Ovary (tissue), 10 donors: ENCODE measurements at places on chromosomes 16 and 17. TPM values are rescaled to one million over a fixed set of nuclear protein-coding genes. Genes with fewer than 3 reads are reported as not detected.
A peak's percentile ranks its signal among the peaks of the same experiment; 100 is the strongest.

Gene UTP4
- 43.6 TPM for total RNA-seq

Gene SP6
- total RNA-seq, result 1.0 TPM

Gene ZSCAN10
- not detected for total RNA-seq

DNA sequence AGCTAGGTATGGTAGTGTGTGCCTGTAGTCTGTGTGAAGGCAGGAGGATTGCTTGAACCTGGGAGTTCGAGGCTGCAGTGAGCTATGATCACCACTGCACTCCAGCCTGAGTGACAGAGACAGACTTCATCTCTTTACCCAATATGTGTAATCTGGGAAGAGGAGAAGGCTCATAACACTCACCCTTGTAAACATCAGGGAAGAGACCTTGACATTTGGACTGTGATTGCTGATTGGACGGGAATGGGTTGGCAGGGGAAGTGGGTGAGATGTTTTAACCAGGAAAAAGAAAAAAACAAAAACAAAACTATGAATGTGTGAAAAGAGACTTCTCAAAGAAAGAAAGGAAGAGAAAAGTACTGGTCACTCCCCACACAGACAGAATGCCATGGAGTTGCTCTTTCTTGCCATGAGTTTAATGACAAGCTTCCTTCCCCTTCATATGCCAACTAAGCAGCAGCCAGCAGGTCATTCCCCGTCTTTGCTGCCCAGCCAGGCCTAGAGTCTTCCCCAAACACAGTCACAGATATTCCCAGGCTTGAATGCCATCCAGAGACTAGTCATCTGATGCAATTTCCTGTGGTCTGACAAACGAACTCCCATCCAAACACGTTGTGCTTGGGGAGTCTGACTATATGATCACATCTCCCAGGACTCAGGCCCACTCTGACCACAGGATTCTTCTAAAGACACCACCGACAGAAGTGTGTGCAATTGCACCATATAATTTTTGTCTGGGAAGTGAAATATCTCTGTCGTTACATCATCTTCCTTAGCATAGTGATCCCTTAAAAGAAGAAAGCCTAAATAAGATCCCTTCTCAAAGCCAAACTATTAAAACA, 3.6 kb upstream of the XAF1 start:
- DNase-seq, result peak; percentile 75

GRCh38 chr16:13999071-13999894, 71.8 kb upstream of the MRTFB start:
- no peak for DNase-seq

DNA sequence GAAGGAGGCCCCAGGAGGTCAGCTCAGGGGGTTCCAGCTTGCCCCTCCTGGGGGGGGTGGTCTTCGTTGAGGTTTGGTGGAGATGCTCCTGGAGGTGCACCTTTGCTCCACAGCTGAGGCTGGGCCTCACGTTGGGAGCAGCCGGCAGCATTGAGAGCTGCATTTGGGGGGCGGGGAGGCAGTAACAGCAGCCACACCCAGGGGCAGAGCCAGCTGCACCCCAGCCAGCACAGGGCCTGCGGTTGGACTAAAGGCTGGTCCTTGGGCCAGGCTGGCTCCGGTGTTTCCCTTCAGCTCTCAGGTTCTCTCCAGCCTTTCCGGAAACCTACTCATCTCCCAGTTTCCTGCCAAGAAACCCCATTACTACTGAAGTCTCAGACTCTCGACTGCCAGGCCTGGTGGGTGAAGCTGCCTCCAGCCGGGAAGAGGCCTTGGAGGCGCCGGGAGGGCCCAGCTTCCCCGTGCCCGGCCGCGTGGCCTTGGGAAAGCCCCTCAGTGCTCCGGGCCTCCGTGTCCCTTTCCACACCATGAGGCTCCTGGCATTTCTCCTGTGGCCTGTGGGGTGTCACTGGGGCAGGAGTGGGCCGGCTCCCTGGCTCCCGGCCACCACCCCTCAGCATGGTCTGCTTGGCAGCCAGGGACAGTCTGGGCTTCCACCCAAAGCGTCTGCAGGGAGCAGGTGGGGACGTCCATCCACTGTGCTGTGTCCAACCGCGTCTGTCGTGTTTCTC, 14.0 kb upstream of the BAIAP2 start:
- no peak for DNase-seq

- DNase-seq, result no peak
These were observed 39.7 kb downstream of the MRTFB start for GRCh38 chr16:14110728-14111251.

- peak; percentile 75 for DNase-seq
These were observed 16.7 kb downstream of the UNC13D start for GRCh38 chr17:75827308-75828075.

GRCh38 chr17:64565563-64565962, 58.8 kb downstream of the CEP95 start:
- DNase-seq, result no peak

GRCh38 chr17:75783069-75783783, 1.4 kb upstream of the UNK start:
- DNase-seq, result no peak

GRCh38 chr17:29138971-29139691, 41.1 kb downstream of the MYO18A start:
- no peak for DNase-seq

- DNase-seq, result no peak
These were observed 17.9 kb downstream of the LIG3 start for GRCh38 chr17:34998205-34998604.

- no peak for DNase-seq
These were observed 25.8 kb downstream of the CAPNS2 start for GRCh38 chr16:55592306-55592705.

- no peak for DNase-seq
These were observed 10.7 kb downstream of the HIRIP3 start for GRCh38 chr16:29984764-29985147.

DNA sequence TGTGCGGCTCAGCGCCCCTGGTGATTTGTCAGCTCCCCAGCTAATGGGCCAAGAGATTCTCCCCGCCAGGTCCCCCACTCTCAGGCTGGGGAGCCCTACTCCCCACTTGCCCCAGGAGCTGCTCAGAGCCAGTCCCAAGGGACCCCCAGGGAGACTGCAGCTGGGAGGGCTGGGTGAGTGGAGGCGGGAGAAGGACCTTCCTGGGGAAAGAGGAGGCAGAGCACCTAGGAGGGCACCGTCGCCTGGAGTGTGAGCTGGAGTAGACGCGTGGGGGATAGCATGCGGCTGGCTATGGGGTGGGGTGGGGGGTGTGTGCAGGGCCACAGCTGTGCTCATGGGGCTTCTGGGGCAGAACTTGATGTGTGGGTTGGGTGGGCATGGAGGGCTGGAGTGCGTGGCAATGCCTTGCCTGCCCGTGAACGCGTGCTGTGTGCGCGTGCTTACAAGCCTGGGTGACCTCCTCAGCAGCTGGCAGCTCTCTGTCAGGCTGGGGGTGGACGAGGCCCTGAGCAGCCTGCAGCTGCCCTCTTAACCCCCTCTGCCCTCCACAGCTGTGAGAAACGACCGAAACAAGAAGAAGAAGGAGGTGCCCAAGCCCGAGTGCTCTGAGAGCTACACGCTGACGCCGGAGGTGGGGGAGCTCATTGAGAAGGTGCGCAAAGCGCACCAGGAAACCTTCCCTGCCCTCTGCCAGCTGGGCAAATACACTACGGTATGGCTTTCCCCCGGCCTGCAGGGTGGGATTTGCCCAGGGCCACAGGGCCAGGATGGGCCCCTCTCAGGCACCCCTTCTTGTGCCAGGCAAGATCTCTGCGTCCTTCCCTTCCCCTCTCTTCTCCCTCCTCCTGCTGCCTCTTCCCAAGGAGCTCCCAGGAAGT, 12.9 kb downstream of the GJD3 start:
- no peak for DNase-seq

GRCh38 chr17:36602924-36603384, 1.6 kb downstream of the MRM1 start:
- DNase-seq, result peak; percentile 50

- DNase-seq, result no peak
These were observed 966 bp downstream of the SLFN14 start for GRCh38 chr17:35559495-35560210.

GRCh38 chr17:63041251-63041650, 75.2 kb downstream of the TANC2 start:
- DNase-seq, result no peak

GRCh38 chr16:2969545-2970521, 685 bp downstream of the PAQR4 start:
- no peak for DNase-seq

GRCh38 chr16:893360-893759, 77.4 kb downstream of the LMF1 start:
- no peak for DNase-seq

GRCh38 chr17:75684924-75685323, 17.8 kb downstream of the SAP30BP start:
- DNase-seq, result no peak
